NCI-H748 treated with DMSO at 0.1 percent for 48 hours (cell line): ENCODE measurements at places on chromosomes 6 and 20.

- no peak for DNase-seq
Observed at GRCh38 chr6:36493319-36493718, 50.5 kb downstream of the KCTD20 start.

DNA sequence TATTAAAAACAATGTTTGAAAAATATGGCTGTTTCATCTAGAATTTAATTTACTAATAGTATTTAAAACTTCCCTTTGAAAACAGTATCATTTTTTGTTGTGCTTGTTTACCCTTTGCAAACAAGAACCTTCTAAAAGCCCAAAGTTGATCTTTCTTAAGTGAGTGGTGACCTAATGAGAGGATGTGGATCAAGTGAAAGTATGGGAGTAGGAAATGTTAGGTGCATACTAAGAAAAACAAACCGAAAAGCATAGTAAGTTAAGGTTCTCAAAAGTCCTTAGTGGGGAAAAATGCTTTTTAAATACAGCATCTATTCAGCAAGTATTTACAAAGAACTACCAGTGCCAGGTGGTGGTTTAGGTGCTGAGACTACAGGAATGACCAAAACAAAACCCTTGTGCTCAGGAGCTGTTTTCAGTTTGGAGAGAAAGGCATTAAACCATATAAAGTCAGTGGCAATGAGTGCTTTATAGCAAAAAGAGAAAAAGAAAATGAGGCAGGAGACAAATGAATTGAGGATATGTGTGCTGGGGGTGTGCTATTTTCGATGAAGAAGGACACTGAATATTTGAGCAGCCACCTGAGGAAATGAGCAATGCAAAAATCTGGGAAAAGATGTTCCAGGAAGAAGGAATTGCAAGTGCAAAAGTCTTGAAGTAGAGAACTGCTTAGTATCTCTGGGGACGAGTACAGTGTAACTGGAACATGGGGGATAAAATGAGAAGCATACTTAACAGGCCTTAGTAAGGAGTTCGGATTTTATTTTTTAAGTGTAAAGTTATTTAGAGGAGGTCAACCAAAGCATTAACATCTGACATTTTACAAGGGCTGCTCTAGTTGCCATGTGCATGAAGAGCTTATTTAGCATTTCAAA lies 24.0 kb downstream of the RNF146 start:
- DNase-seq: no peak

GRCh38 chr6:43334466-43335095 lies 26.0 kb upstream of the CRIP3 start:
- no peak for DNase-seq

GRCh38 chr6:72911463-72912155 lies 289.7 kb downstream of the KCNQ5 start:
- no peak for DNase-seq

DNA sequence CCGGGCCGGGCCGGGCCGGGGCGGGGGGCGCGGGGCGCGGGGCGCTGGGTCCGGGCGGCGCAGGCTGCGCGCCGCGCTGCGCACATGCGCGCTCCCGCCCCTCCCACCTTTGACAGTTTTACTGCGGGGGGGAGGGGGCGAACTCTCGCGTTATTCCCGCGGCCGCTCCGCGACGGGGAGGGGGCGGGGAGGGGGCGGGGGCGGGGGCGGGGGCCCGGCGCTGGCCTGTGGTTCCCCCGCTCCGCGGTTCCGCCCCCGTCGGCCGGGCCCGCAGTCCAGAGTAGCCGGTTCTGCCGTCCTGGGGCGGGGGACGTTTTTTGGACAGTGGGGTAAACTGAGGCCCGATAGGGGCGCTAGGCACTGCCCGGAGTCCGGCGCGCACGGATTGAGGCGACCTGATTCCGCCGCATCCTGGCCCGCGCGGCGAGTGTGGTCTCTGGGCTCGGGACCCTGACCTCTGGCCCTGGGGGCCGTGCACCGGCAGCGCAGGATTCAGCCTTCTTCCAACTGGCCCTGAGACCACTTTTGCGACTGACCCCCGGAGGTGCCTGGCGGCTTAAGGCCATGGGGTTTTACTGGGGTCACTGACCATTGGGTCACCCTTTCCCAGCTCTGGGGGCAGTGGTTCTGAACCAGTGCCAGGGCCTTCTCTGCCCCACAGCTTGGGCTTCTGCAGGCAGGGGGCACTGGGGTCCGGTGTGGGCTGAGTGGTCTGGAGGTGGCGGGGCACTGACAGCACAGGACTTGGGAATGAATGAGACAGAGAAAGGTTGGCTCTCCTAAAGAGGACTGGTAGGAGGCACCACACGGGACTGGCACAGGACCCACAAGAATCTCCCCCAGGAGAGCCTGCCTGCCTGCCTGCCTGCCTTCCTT lies at the start of gene ZNF512B:
TSS of gene ZNF512B (minus strand) at position 93 of the 876 bp plus-strand sequence. CDS start 1,980 bp downstream, outside the sequence.
- no peak for DNase-seq

DNA sequence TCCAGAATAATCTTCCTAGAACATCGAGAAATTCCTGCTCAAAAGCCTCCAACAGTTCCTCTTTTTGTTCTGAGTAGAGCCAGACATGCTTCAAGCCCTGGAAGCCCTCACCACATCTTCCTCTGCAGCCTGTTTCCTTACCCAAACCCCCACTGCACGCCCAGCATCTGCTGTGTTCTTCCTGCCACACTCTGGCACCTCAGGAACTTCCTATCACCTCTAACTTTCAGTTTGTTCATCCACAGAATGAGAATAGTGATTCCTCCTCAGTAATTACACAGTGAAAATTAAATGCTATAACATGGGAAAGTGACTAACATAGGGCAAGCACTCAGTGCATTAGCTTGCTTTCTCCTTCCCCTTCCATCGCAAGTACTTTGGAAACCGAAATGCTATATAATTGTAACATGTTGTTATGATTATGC lies 26.3 kb downstream of the C6orf89 start:
- no peak for DNase-seq

DNA sequence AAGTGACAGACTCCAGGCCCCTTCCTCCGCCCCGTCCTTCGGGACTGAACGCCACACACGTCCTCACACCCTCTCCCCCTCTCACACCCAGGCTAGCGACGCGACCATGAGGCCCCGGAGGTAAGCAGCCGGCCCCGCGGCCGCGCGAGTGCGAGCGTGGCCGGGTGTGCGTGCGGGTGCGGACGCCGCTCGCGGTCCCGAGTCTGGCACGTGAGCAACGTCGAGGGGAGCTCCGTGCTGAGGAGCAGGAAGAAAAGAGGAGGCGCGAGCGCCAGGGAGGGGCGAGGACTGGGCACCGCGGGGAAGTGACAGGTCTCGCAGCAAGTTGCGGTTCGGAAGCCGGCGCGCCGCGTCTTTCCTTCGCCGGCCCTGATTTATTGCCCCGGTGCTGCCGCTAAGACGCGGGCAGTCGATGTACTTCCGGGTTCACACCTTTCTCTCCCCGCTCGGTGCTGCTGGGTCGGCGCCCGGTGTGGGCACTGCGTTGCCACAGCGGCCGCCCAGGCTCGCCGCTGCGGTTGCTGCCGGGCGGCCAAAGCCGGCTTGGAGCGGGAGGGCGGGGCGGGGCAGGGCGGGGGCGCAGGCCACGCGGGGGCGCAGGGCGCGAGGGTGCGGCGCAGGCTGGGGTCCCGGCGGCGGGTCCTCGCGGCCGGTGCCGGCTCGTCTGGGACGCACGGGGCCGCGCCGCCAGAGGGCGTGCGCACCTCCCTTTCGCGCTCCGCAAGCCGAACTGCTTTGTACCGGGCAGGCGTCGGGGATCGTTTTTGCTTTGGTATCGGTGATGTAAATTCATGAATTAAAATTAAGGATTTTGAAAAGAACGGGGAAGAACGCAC lies 15.8 kb upstream of the LIN28B start:
- DNase-seq: no peak

GRCh38 chr6:33116841-33117711 lies 41.3 kb downstream of the HLA-DPB1 start:
- DNase-seq: no peak

GRCh38 chr6:145275787-145276186 lies 459.5 kb downstream of the EPM2A start:
- DNase-seq: no peak

DNA sequence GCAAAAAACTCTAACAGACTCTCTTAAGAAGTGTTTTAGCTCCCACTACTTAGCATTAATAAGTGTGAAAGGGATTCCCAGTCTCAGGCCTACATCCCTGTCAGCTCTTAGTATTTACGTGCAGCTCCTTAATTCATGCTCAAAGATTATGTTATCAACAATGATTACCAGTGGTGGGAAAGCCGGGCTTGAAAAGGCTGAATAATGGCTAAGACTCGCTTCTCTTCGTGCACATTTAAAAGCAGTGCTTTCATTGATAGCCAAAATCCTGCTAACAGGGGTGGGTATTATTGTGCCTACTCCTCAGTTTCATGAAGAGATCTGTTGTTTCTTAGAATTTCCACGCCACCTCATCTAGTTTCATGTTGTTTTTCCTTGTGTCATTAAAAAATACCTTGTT lies 518.8 kb downstream of the GRIK2 start:
- no peak for DNase-seq

- DNase-seq: no peak
Observed at GRCh38 chr6:24949020-24949569, 13.3 kb upstream of the RIPOR2 start.

GRCh38 chr6:112956696-112957535 lies 609.8 kb downstream of the RFPL4B start:
- no peak for DNase-seq

GRCh38 chr6:118370722-118371121 lies 177.4 kb upstream of the PLN start:
- DNase-seq: no peak

DNA sequence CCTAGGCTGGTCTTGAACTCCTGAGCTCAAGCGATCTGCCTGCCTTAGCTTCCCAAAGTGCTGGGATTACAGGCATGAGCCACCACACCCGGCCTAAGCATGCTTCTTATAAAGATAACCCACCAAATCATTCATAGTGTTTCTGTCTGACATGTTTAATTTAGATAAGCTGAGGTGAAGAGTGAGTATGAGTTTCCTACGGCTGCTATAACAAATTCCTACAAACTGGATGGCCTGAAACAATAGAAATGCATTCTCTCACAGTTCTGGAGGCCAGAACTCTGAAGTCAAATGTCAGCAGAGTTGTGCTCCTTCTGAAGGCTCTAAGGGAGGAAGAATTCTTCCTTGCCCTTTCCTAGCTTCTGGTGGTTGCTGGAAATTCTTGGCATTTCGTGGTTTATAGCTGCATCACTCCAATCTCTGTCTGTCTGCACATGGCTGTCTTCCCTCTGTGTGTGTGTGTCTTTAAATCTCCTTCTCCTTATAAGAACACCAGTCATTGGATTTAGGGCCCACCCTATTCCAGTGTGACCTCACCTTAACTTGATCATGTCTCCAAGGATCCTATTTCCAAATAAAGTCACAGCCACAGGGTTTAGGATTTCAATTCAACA lies 29.9 kb downstream of the MAPK13 start:
- DNase-seq: no peak

DNA sequence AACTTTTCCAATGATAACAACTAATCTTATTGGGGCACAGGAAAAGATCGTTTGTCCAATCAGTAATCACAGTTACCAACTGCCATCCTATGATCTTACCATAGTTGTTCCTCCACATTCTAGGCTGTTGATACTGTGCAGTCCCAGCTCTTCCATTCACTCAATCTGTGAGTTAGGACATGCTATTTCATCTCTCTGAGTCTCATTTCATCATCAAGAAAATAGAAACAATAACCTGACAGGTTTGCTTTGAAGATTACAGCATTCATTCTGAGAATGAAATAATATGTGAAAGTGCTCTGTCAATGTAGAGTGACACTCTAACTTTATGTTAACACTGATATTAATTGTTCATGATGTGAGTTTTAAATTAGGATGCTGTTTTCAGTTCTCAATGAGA lies 89.8 kb downstream of the KIF13A start:
- DNase-seq: no peak

DNA sequence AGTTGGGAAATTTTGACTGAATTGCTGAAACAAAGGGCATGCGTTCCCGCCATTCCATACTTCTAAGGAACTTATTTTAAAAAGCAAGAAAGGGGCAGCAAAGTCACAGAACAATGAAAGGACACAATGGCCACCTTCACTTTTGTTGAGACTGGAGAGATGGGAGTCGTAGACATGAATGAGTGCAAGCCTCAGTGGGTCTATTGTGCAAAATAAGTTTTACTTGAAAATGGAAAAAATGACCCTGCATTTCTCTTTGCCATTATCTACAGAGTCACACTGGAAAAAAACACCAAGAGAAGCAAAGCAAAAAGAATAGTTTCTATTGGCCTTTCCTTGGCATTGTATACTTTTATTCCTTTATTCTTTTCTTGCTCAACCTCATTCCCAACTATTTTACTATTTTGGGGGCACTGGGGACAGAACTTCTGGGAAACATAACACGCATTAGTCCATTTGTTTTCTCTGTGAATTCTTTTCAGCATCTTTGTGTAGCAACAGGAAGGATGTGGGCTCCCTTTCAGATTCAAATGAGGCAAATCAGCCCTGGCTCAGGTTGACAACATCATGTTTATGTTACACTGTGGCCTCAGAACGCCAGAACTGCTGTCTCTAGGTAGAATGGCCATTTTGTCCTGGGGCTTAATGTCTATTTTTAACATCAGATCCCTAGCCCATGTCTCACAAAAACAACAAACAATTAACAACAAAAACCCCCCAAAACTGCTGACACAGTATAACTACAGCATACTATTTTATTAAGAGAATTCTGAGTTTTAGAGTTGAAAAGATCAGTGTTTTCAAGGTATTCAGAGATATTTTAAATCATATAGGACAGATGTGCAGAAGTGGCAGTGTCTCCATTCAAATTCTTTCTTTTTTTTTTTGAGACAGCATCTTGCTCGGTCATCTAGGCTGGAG lies 122.2 kb downstream of the FYN start:
- DNase-seq: no peak

- no peak for DNase-seq
Observed at GRCh38 chr6:137084865-137085617, 40.3 kb upstream of the IL20RA start.

DNA sequence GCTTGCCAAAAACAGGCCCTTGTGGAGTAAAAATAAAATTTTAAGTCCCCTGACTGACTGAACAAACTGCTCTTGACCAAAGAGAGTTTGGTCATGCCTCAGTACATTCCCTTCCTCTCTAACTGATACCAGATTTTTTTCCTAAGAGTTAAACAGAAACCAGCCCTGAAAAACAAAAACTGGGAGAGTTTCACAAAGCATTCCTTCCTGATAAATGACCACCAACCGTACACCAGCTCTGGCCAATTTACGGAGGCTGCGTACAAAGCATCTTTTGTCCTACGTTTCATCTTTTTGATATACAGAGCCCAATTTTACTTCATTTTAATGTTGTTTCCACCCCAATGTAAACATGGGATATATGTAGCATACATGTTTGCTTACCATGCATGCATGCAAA lies 477.4 kb upstream of the HTR1E start:
- no peak for DNase-seq

GRCh38 chr6:22666586-22666985 lies 97.2 kb downstream of the HDGFL1 start:
- DNase-seq: no peak
